ENCODE measurements at places on chromosomes 1 and 21.

- DNase-seq: no peak
Observed at GRCh38 chr1:12620488-12620865, 2.5 kb upstream of the DHRS3 start.

DNA sequence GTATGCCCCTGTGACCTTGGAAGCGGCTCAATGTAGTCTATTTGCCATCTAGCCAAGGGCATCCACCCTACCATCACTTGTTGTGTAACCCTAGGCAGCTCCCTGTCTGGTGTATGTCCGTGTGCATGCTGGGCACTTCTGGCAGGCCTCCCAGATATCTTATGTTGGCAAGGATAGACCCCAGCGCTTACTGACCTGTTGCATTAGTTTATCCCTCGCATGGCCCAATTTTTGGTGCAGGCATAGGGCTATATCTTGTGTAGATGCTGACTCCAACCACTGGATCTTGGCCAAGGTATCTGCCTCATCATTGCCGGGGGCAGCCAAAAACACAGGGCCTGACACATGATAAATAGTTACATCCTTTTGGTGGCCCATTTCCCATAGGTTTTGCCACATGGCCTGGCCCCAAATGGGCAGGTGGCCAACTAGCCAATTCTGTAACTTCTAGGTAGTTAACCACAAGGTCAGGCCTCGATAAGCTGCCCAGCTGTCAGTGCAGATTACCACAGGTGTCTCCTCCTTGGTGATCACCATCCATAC lies 14.0 kb upstream of the TBX19 start:
- DNase-seq: no peak

DNA sequence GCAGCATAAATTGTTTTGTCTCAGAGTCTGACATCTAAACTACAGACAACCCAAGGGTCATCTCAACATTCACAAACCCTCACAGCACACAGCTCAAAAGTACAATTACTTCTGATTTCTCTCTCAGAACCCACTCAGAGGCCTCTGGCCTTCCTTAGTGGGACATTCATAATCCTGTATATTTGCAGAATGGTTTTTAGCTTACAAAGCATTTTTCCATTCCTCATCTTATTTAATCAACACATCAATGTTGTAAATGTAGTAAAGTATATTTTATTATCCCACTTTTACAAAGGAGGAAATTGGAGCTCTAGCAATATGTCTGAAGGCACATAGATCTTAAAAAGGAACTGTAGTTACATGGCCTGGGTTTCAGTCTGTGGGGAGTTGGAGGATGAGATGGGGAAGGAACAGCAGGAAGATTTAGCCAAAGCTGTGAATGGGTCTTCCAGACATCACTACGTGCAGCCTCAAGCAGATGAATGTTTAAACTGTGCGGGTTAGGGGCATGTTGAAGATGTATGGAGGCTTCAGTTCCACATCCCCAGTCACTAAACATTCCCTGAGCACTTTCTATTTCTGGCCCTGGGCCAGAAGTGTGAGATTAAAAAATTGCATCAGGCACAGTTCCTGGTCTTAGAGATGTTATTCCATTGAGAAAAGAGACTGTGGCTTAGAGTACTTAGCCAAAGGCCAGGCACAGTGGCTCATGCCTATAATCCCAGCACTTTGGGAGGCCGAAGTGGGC lies 13.3 kb downstream of the AKNAD1 start:
- no peak for DNase-seq

- DNase-seq: no peak
Observed at GRCh38 chr1:32274646-32275340, 17.1 kb upstream of the HDAC1 start.

- DNase-seq: no peak
Observed at GRCh38 chr1:51417496-51418383, 87.4 kb upstream of the TTC39A start.

DNA sequence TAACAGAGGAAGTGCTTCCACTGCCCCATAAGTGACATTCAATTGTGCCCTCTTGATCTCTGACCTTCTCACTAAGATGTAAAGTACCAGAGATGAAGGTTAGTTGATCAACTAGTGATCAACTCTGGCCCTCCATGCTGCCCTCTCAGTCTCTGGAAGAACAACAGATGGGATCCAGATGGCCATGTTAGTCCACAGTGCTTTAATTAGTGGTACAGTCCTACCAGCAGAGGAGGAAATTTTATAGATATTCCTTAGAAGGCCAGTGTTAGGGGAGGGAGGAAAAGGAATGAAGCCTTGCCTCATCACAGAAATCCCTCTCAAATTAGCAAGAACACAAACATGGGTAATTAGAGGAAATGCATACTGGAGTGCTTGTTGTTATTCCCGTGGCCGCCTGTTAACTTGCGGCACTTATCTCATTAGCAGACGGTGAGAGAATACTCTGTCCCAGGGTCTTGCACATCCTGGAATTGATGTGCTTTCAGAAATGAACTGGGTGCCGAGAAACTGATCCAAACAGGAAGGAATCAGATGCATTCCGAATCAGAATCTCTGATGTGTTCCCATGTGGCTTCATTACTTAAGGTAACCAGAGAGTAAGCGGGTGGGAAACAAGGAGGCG lies 91.1 kb upstream of the RGS4 start:
- DNase-seq: no peak

- no peak for DNase-seq
Observed at GRCh38 chr1:41351262-41352151, 9.7 kb upstream of the FOXO6 start.

- DNase-seq: no peak
Observed at GRCh38 chr1:116288201-116288598, 84.8 kb upstream of the ATP1A1 start.

GRCh38 chr1:89295187-89295586 lies 22.5 kb upstream of the GBP5 start:
- no peak for DNase-seq

DNA sequence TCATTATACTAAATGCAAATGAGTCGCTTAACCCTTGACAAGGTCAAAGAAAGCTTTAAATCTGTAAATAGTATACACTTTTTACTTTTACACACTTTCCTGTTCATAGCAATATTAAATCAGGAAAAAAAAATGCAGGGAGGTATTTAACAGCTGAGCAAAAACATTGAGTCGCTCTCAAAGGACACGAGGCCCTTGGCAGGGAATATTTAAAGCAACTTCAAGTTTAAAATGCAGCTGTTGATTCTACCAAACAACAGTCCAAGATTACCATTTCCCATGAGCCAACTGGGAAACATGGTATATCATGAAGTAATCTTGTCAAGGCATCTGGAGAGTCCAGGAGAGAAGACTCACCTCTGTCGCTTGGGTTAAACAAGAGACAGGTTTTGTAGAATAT lies 62.7 kb downstream of the CAPN2 start:
- no peak for DNase-seq

GRCh38 chr1:26490155-26490554 lies 17.9 kb downstream of the HMGN2 start:
- no peak for DNase-seq

Measured in stomach (tissue), 19 donors.